ENCODE measurements at places on chromosomes 13 and 19.

DNA sequence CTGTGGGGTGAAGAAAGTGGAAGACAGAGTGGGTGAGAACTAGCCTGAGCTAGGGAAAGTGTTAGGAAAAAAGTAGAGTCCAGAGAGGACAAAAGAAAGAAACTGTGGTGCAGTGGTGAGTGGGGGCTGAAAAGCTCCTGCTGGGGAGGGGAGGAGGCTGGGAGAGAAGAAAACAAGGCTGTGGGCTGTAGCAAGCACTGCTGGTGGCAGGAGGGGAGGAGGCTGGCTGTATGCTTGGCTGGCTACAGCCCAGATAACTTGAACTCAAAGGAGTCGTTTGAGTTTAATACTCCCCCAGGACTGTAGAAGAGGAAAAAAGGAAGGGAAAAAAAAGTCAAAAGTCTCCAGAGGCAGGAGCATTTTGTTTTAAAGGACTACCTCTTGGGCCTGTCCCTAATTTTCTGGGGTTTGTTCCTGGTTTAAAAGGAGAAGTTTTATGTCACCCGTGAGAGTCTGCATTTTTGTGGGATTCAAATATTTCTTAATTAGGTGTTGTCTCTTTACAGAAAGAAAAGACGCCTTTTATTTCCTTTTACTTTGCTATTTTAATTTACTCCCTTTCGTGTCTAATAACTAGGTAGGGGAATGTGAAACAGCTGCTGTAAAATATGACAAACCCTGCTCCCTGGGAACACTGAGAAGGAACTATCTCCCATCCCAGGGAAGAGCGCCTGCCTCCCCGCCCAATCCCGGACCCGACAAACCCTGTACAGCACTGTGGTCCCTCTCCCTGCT, 21.7 kb downstream of the ZIC5 start:
- no peak for DNase-seq

DNA sequence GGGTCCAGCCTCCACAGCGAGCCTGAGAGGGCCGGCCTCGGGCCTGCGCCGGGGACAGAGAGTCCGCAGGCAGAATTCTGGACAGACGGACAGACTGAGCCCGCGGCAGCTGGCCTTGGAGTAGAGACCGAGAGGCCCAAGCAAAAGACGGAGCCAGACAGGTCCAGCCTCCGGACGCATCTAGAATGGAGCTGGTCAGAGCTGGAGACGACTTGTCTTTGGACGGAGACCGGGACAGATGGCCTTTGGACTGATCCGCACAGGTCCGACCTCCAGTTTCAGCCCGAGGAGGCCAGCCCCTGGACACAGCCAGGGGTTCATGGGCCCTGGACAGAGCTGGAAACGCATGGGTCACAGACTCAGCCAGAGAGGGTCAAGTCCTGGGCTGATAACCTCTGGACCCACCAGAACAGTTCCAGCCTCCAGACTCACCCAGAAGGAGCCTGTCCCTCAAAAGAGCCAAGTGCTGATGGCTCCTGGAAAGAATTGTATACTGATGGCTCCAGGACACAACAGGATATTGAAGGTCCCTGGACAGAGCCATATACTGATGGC, 490 bp downstream of the ITPKC start:
- no peak for DNase-seq

DNA sequence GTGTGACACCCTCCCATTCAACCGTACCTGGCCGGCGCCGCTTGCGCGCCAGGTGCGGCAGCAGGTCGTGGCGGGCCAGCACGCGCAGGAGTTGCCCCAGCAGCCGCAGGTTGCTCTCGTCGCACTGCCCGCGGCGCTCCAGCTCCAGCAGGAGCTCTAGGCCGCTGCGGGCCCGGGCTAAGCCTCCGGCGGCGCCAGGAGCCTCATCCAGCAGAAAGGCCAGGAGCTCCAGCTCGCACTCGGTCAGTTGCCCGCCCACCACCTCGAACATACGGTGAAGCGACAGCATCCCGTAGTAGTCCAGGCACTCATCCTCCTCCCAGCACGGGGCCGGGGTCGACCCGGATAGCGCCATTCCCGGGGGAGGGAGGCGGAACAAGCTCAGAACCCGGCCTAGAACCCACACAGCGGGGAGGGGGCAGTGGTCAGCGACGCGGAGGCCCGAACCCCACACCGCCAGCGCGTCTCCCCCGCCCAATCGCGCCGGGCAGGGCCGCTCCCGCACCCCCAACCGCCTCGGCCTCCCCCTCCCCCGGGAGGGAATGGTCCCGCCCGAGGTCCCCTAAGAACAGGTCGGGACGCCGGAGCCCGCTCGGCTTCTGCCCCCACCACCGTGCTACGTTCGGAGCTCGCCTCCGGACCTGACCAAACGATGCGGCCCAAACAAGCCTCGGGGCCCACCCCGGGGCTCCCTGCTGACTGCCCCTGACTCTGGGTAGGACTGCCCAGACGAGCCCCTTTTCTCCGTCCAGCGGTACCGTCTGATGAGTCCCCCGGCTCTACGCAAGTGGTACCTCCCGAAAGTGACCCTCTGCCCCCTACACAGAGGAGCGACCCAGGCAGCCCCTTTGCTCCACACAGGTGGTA, 591 bp downstream of the DEDD2 start:
- DNase-seq = peak; percentile 31

DNA sequence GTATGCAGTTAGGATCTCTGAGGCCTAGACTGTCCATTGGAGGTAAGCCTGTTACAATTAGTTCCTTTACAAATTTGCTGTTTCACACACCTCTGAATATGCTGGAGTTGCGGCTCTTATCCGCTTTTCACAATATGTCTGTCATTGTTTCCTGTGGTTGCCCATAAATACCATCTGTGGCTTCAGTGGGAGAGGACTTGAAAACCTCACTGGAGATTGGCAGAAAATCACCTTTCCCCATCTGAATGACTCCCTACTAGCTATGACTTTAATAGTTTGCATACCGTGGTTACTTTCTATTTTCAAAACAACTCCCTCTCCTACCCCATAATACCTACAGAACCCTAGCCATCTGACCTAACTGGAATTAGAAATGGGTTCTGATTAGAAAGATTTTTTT, 454.3 kb downstream of the PCDH17 start:
- DNase-seq = no peak

DNA sequence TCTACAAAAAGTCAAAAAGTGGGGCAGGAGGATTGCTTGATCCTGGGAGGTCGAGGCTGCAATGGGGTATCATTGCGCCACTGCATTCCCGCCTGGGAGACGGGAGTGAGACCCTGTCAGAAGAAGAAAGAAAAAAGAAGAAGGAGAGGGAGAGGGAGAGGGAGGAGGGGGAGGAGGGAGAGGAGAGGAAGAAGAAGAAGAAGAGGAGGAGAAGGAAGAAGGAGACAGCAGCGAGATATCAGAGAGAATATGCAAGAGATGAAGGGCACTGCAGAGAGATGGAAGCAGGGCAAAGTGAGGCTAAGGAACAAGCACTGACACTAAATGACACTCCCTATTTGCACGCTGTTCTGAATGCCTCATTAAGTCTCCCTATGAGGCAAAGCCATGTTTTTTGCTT, 14.5 kb downstream of the CYP2F1 start:
- no peak for DNase-seq

- DNase-seq = no peak
Measured at GRCh38 chr19:13873834-13874515, 3.0 kb upstream of the NANOS3 start.

- no peak for DNase-seq
Measured at GRCh38 chr13:19940106-19940505, 18.4 kb upstream of the ZMYM2 start.

DNA sequence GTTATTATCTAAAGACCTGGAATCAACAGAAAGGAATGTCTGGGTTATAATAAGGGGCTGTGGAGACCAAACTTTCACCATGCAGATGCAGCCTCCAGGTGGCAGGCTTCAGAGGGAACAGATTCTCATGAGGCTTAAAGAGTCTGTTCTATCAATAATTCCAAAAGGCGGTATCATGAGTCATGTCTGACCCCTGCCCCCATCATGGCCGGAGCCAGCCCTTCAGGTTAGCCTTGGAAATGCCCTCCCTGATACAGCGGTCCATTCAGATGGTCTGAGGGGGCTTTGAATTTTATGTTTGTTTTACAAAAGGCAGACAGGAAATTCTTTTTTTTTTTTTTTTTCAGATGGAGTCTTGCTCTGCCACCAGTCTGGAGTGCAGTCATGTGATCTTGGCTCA, 21.7 kb upstream of the LAMP1 start:
- DNase-seq = peak; percentile 62

- DNase-seq = no peak
Measured at GRCh38 chr19:46031781-46032596, 8.8 kb downstream of the IGFL4 start.

DNA sequence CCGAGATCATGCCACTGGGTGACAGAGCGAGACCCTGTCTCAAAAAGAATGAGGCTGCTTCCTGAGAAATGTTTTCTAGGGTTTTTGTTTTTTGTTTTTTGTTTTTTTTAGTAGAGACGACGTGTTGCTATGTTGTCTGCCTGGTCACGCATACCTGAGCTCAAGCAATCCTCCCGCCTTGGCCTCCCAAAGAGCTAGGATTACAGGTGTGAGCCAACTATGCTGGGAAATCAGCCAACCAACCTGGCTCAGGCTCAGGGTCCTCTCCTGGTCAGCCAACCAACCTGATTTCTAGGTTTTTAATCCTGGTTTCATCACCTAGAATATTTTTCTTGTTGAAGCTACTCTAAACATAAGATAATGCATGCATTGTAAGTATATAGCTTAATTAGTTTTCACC, 7.8 kb downstream of the DHX34 start:
- DNase-seq = no peak

DNA sequence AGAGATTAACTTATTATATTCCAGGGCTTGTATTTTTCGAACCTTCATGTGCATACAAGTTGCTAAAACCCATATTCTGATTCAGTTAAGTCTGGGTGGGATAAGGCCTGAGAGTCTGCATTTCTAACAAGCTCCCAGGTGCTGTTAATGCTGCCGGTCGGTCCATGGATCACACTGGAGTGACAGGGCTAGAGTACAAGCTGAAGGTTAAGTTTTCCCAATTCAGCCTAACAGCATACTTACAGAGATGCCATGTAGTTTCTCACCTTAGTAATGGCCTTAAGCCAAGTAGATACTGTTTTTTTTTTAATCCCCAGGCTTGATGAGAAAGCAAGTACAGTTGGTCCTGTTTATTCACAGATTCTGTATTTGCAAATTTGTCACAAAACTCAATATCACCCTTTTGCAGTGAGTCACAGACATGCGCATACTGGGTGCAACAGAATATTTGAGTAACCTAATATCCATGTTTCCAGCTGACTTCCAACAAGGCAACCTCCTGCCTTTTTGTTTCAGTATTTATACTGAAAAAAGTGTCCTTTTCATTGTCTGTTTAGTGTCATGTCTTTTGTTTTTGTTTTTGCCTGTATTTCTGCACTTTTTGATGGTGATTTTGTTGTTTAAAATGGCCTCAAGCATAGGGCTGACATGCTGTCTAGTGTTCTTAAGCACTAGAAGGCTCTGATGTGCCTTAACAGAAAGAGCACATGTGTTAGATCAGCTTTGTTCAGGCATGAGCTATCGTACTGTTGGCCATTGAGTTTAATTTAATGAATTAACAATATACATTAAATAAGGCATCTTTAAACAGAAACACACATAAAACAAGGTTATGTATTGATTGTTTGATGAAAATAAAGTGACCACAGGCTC, 875.0 kb downstream of the PCDH9 start:
- no peak for DNase-seq

DNA sequence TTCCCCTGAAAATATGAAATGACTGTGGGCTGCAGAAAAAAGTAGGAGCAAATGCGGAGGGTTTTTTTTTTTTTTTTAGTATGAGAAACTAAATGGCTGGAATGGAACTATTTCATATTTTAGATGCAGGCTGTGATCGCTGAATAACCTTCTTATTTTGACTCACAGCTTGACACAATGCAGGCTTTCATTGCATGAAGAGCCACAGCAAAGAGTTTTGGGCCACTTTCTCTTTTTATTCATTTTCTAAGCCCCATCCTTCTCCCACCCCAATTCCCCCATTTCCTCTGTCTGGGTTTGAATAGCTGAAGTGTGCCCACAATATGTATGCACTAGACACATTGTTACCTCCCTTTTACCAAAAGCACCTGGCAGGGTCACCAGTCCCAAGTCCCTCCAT, 125.9 kb downstream of the COG6 start:
- DNase-seq = no peak

GRCh38 chr19:41862445-41862986, 2.5 kb downstream of the RPS19 start:
- no peak for DNase-seq

Measured in AG08395 (cell line).